ENCODE measurements at places on chromosomes 2 and 18. TPM values are rescaled to one million over a fixed set of nuclear protein-coding genes. Genes with fewer than 3 reads are reported as not detected.

SIGLEC15 gene
- total RNA-seq = not detected

DNA sequence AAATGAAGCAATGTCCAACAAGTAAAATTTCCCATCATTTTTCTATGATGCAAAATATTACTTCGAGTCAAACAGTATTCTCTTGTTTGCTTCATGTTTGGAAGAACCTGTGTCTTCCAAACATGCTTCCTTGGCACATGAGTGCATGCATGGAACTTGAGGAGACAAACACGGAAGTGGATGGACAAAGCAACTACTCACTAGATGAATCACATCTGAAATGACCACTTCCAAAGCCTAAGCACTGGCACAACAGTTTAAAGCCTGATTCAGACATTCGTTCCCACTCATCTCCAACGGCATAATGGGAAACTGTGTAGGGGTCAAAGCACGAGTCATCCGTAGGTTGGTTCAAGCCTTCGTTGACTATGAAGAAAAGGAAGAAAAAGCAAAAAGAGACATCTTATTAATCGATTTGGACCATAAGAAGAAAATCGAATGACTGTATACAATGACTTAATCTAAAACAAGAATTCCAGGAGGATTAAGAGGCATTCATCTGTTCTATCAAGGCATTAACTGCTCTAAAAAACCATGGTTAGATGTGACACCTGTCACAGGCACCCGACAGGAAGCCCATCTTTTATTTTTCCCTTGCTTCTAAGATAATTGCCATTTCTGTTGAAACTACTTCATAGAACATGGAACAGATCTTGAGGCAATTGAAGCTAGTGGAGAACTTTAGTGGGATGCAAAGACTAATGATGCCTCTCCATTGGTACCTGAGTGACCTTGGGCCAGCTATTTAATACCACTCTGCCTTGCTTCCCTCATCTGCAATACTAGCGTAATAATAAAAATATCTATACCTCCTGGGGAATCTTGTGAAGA, 56.0 kb downstream of the ATIC start:
- no peaks in the 10 kb centered on the region for H3K4me1 ChIP-seq
- no peaks in the 10 kb centered on the region for H3K27me3 ChIP-seq
- no peaks in the 10 kb centered on the region for H3K36me3 ChIP-seq
- no peak for DNase-seq

- no peaks in the 10 kb centered on the region for H3K36me3 ChIP-seq
- no peak overlapping the region for H3K4me3 ChIP-seq
- DNase-seq = no peak
- H3K4me1 ChIP-seq = no peaks in the 10 kb centered on the region
These were observed 74.4 kb upstream of the TANC1 start for GRCh38 chr2:158894078-158894477.

SPR gene
- total RNA-seq = not detected

DNA sequence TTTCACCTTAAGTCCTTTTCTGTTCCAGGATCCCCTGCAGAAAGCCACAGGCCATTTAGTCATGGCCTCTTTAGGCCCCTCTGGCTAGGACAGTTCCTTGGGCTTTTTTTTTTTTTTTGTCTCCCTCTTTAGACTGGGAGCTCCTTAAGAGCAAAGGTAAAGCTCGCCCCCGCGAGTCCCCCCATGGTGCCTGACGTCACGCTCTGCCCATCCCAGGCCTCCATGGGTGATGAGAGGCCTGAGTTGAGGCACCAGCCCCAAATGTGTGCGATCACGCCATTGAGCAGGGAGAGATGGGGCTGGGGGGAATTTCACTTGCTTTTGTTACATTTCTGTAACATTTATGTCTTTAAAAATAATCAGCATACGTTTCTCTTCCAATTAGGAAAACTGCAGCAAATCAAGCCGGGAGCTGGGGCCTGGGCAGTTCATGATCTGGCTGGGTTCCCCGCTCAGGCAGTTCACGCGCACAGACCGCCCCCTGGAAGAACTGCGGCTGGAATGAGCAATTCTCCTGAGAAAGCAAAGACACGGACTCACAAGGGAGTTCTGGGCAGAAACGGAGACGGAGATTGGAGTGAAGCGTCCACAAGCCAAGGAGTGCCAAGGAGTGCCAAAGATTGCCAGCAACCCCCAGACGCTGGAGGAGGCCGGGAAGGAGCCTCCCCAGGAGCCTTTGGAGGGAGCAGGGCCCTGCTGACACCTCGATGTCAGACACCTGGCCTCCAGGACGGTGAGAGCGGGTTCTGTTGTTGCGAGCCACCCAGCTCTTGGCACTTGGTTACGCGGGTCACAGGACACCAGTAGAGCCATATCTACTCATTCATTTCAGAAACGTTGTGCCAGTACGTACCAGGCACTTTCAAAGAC, 108.4 kb upstream of the ODC1 start:
- no peak overlapping the region for H3K4me3 ChIP-seq
- no peaks in the 10 kb centered on the region for H3K36me3 ChIP-seq
- H3K4me1 ChIP-seq = no peaks in the 10 kb centered on the region
- no peak overlapping the region for H3K27ac ChIP-seq
- no peaks in the 10 kb centered on the region for H3K27me3 ChIP-seq

- no peaks in the 10 kb centered on the region for H3K36me3 ChIP-seq
- H3K4me1 ChIP-seq = no peaks in the 10 kb centered on the region
- DNase-seq = no peak
- no peak overlapping the region for H3K4me3 ChIP-seq
- no peak overlapping the region for H3K27ac ChIP-seq
- no peaks in the 10 kb centered on the region for H3K27me3 ChIP-seq
These were observed 49.7 kb upstream of the CD28 start for GRCh38 chr2:203656522-203657287.

GRCh38 chr2:21395366-21395765, 271.6 kb downstream of the TDRD15 start:
- no peaks in the 10 kb centered on the region for H3K36me3 ChIP-seq
- H3K4me3 ChIP-seq = no peak overlapping the region
- no peak for DNase-seq
- H3K27ac ChIP-seq = no peak overlapping the region

DNA sequence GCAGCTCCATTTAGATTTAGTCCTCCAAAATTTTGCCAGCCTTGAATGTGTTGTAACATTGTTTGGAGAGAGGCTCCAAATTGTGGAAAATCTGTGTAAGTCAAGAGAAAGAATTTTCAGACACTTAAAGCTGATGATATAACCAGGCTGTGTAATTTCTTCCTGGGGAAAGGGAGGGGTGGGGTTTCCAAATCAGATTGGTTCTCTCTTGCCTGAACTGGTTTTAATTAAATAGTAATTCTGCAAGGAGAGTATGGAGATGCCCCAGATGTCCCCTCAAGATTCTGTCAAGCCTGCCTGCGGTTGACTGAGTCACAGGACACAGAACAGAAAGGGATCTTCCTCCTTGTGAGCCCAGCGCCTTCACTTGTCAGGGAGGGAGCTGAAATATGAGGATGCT, 54.5 kb downstream of the C18orf63 start:
- DNase-seq = no peak
- no peaks in the 10 kb centered on the region for H3K36me3 ChIP-seq
- H3K4me3 ChIP-seq = no peak overlapping the region
- H3K4me1 ChIP-seq = peaks cover 23% of the 10 kb centered on the region
- H3K27me3 ChIP-seq = peaks cover 2% of the 10 kb centered on the region
- no peak overlapping the region for H3K27ac ChIP-seq

DNA sequence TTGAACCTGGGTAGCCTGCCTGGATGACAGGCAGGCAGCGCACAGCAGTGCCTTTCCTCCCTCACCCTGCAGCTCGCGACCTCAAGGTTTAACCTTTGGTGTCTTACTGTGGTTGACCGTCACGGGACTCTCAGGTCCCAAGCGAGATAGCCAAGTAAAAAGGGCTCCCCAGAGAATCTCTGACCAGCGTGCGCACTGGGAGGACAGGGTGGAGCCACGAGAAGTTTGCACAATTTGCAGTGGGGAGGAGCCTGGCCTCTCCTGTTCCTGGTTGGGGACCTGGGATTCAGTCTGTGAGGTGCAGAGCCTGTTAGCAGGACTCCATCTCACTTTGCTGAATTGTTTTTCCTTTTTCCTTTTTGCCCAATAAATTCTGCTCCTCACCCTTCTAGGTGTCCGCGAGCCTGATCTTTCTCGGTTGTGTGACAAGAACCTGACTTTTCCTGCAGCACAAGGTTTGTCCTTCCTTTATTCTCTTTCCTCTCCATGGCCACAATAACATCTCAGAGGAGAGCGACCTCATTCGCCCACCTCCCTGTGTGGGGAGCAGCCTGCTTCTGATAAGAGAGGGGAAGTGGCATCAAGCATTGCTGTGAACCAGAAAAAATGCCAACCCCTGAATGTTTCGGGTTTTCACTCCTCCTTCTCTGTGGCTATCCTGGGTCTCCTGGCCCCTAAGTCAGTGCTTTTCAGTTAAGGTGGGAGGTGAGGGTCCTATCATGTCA, 36.2 kb downstream of the POU3F3 start:
- no peaks in the 10 kb centered on the region for H3K27me3 ChIP-seq
- H3K36me3 ChIP-seq = no peaks in the 10 kb centered on the region
- no peaks in the 10 kb centered on the region for H3K4me1 ChIP-seq
- no peak overlapping the region for H3K27ac ChIP-seq
- H3K4me3 ChIP-seq = no peak overlapping the region

DNA sequence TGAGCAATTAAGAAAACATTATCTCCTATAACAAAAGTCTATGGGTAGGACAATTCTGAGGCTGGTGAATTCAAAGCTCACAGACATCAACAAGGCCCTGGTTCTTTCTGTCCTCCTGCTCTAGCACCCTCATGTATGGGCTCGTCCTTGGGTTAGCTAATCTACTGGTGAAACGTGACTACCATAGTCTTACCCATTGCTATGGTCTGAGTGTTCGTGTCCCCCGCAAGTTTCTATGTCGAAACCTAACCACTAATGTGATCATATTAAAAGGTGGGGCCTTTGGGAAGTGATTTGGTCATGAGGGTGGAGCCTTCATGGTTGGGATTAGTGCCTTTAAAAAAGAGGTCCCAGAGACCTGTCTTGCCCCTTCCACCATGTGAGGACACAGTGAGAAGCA, 564.7 kb downstream of the TNS1 start:
- no peak for DNase-seq
- no peaks in the 10 kb centered on the region for H3K4me1 ChIP-seq
- H3K36me3 ChIP-seq = no peaks in the 10 kb centered on the region
- no peak overlapping the region for H3K4me3 ChIP-seq
- H3K27ac ChIP-seq = no peak overlapping the region

MAP2 gene
- total RNA-seq = not detected

MDH1B gene
- total RNA-seq = not detected

DNA sequence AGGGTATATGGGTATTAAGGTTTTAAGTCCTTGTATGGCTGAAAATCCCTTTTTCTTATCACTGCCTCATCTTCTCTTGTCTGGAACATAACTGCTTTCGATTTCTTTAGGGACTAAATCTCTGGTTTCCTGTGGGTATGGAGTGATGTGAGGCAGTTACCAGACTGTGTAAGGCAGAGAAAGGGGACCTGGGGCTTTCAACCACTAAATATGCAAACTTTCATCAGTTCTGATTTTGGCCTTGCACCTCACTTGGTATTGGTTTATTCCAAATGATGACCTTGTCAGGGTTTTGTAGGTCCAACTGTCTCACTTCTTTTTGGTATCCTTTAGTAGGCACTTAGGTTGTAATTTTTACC, 9.3 kb downstream of the MAP4K4 start:
- H3K36me3 ChIP-seq = peaks cover 2% of the 10 kb centered on the region
- peak overlapping the region; percentile 80 for H3K27ac ChIP-seq
- H3K27me3 ChIP-seq = no peaks in the 10 kb centered on the region
- peaks cover 91% of the 10 kb centered on the region for H3K4me1 ChIP-seq

POTEJ gene
- not detected for total RNA-seq

DNA sequence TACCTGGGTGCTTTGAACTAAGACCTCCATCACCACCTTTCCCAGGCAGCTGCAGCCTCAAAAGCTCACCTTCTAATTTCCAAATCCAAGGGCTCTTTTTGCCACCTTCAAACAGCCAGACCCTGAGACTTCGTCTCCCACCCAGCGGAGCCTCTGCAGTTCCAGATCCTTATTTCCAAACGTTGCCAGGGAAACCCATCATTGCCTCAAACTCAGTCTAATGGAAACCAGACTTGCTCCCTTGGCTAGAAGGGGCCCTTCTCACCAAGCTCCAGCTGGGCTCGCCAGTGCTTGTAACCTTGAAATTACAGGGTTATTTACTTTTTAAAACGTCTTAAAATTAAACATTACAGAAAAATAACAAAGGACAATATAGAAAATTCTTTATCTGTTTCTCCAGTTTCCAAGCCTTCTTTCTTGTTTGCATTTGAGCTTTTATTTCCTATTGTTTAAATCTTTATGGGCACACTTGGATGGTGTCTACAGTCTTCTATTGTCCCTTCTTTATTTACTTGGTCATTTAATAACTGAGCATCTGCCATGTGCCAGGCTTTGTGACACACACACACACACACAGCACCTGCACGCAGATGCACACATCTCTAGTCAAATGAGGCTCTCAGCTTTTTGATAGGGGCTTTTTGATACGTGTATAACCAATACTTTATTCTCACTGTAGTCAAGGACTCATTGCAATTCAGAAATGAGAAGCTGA, 36.1 kb downstream of the TRPM8 start:
- no peak overlapping the region for H3K4me3 ChIP-seq
- H3K27ac ChIP-seq = no peak overlapping the region
- no peaks in the 10 kb centered on the region for H3K36me3 ChIP-seq
- H3K27me3 ChIP-seq = peaks cover 4% of the 10 kb centered on the region
- no peak for DNase-seq
- H3K4me1 ChIP-seq = no peaks in the 10 kb centered on the region

All from CD4-positive, CD25-positive, alpha-beta regulatory T cell (primary cell).